Muscle of leg (tissue), 16 donors: ENCODE measurements at places on chromosomes 12 and 14. TPM values are rescaled to one million over a fixed set of nuclear protein-coding genes. Genes with fewer than 3 reads are reported as not detected.
A peak's percentile ranks its signal among the peaks of the same experiment; 100 is the strongest.

- H3K27ac ChIP-seq, result no peak overlapping the region
- H3K36me3 ChIP-seq, result no peaks in the 10 kb centered on the region
- H3K4me1 ChIP-seq, result no peaks in the 10 kb centered on the region
These were observed 93.4 kb upstream of the TBX5 start for GRCh38 chr12:114499338-114499737.

DNA sequence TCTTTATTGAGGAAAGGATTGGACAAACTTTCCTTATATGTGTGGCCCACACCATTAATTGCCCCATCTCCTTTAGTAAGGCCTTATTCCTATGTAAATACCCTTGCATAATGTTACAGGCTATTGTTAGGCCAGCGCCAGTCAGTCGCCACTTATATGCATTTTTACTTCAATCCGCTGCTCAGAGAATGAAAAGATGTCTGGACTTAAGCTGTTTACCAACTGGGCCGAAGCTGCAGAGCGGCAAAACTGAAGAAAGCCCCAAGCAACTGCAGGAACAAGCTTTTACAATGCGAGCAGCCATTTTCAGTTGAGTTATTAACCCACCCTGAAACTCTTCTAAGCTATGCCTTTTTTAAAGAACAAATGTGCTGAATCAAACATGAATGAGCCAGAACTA lies 92.1 kb upstream of the OTX2 start:
- H3K27me3 ChIP-seq, result no peaks in the 10 kb centered on the region
- no peaks in the 10 kb centered on the region for H3K4me1 ChIP-seq
- H3K4me3 ChIP-seq, result no peak overlapping the region

- H3K4me1 ChIP-seq, result no peaks in the 10 kb centered on the region
- H3K27me3 ChIP-seq, result no peaks in the 10 kb centered on the region
- no peak overlapping the region for H3K27ac ChIP-seq
- no peak for DNase-seq
- peaks cover 6% of the 10 kb centered on the region for H3K36me3 ChIP-seq
- H3K4me3 ChIP-seq, result no peak overlapping the region
These were observed 11.5 kb downstream of the OAS2 start for GRCh38 chr12:112989806-112990205.

DNA sequence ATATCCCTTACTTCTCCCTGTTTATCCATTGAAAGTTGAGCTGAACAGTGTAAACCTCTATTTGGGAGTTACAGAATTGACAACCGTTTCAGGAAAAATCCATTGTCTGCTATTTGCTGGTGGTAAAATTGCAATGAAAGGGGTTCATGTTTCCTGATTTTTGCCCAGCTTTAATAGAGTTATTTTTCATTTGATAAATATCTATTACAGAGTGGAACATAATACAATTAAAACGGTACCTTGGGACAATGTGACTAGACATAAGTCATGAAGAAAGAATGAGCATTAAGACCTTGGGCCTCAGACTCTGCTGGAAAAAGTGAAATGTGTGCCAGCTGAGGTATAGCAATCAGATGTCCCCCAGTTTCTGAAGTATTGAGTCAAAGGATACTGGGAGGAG lies 13.1 kb downstream of the PTPRR start:
- H3K4me3 ChIP-seq, result no peak overlapping the region
- H3K36me3 ChIP-seq, result no peaks in the 10 kb centered on the region
- no peak overlapping the region for H3K27ac ChIP-seq
- peak; percentile 15 for DNase-seq

GRCh38 chr12:110844551-110845338 lies 2.0 kb upstream of the CCDC63 start:
- H3K36me3 ChIP-seq, result no peaks in the 10 kb centered on the region
- H3K27me3 ChIP-seq, result peaks cover 29% of the 10 kb centered on the region
- peaks cover 6% of the 10 kb centered on the region for H3K4me1 ChIP-seq
- no peak for DNase-seq

- no peaks in the 10 kb centered on the region for H3K36me3 ChIP-seq
- peaks cover 21% of the 10 kb centered on the region for H3K4me1 ChIP-seq
- peak; percentile 73 for DNase-seq
- H3K4me3 ChIP-seq, result no peak overlapping the region
- H3K27ac ChIP-seq, result peak overlapping the region; percentile 51
These were observed 75.8 kb downstream of the DAD1 start for GRCh38 chr14:22513066-22513812.

GRCh38 chr12:18242380-18243089 lies 18.8 kb upstream of the PIK3C2G start:
- no peak overlapping the region for H3K27ac ChIP-seq
- H3K36me3 ChIP-seq, result no peaks in the 10 kb centered on the region
- no peaks in the 10 kb centered on the region for H3K27me3 ChIP-seq
- no peak overlapping the region for H3K4me3 ChIP-seq

ESPL1 gene
- total RNA-seq, result 4.0 TPM

TAS2R9 gene
- not detected for total RNA-seq

ASB2 gene
- 32.3 TPM for total RNA-seq

ANG gene
- total RNA-seq, result 4.6 TPM
